Panc1 (cell line): ENCODE measurements at places on chromosomes 12 and 14. TPM values are rescaled to one million over a fixed set of nuclear protein-coding genes. Genes with fewer than 3 reads are reported as not detected.

DNA sequence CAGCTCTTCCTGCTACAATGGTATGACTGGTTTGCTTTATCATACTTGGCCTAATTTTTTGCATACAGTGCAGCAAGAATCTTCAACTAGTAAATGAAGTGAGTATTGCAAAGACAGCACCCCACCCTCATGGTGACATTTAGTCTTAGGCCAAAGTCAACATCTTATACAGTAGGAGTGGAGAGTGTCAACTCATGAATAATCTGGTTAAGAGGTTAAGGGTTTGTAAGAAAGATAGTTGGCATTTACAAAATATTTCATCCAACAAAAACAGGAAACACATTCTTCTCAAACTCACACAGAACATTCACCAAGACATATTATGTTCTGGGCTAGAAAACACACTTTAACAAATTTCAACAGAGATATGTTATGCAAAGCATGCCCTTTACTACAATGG lies 2.2 kb upstream of the OAS1 start:
- no peak for DNase-seq

GRCh38 chr14:92750994-92751400 lies 2.6 kb upstream of the LGMN start:
- DNase-seq, result no peak

ADAMTS20 gene
- total RNA-seq, result not detected

- DNase-seq, result no peak
Observed at GRCh38 chr14:88790501-88791251, 2.1 kb downstream of the EML5 start.

NRIP2 gene
- total RNA-seq, result not detected

GRCh38 chr14:93748208-93749075 lies 39.8 kb downstream of the PRIMA1 start:
- DNase-seq, result no peak
